Activated T-helper 1 cell treated with Interleukin-2 at 50 U/mL for 16 hours (primary cell): ENCODE measurements at places on chromosomes 3 and 15.

DNA sequence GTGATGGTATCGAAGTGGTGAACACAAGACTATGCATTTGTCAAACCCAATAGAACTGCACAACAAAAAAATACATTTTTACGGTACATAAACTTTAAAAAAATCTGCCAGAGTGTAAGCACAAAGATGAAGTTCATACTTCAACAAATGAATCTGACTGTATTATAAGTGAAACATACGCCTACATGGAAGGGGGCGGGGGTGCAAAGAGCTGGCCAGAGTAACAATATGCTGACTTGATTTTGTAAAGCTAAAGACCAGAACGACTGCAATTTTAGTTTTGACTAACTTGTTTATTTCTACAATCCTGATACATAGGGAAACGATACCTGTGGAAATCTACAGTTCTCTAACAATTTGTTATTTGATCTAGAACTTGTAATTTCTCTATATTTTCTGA, 426.0 kb downstream of the GABRG3 start:
- no peak for DNase-seq

DNA sequence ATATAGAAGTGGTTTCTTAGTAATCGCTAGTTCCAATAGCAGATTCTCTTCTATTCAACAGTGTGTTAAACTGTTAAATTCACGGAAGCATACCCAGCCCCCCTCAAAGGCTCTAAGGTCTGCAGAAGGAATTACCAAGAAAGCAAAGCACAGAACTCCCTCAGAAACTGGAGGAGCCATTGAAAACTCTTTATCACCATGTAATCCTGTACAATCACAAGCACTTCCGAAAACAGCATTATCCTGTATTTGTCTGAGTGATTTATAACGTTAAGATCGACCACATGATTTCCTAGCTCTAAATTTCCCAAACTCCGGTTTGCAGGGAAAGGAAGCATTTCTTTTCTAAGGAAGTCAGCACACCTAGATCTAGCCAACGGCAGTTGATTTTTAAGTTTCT, 20.0 kb downstream of the MYO1E start:
- no peak for DNase-seq

DNA sequence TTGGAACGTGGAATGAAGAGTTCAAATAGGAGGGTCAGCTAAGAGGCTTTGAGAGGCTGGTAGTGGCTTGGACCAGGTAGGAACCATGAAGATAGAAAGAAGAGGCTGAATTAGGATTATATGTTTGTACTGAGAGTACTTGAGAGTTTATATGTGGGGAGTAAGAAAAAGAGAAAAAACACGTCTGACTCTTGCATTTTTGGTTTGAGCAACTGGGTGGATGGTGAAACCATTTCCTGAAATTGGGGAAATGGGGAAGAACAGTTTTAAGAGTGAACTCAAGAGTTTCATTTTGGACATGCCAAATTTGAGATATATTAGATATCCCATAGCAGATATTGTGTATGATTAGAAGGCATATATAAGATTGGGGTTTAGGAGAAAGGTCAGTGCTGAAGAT, 92.9 kb upstream of the TNIK start:
- DNase-seq = no peak

GRCh38 chr3:17745301-17745700, 2.9 kb upstream of the TBC1D5 start:
- DNase-seq = no peak

GRCh38 chr3:99955773-99956562, 138.3 kb downstream of the CMSS1 start:
- DNase-seq = no peak

- no peak for DNase-seq
These were observed 27.1 kb upstream of the OSBPL11 start for GRCh38 chr3:125622381-125622791.

- DNase-seq = no peak
These were observed 261.9 kb upstream of the CTDSPL start for GRCh38 chr3:37599779-37600178.

DNA sequence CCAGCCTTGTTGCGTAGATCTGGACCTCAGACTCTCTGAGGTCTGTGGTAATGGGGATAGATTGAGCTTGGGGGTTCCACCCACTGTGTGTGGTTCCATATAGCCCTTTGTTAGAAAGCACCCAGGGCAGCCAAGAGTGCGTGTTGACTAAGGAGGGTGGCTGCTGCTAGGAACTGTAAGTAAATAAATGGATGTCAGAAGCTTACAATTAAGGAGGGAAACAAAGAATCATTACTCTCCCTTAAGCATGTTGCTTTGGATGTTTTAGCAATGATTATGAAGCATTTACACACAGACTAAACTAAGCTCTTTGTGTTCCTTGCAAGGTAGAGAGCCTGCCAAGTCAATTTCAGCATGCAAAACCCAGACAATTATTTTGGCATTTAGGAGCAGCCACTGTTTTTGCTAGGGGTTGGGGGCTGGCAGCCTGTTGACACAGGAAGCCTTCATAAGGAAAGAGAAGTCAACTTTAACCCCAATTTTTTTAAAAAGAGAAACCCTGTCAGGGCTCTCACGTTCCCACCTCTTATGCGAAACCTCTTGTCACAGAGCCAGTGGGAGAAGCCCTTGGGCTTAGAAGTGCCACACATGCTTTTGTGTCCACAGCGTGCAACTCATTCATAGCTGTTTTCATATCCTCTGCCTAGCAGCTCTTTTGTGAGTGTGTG, 127.8 kb downstream of the CMSS1 start:
- no peak for DNase-seq

- no peak for DNase-seq
These were observed 1.4 kb downstream of the XXYLT1 start for GRCh38 chr3:195269375-195270078.

DNA sequence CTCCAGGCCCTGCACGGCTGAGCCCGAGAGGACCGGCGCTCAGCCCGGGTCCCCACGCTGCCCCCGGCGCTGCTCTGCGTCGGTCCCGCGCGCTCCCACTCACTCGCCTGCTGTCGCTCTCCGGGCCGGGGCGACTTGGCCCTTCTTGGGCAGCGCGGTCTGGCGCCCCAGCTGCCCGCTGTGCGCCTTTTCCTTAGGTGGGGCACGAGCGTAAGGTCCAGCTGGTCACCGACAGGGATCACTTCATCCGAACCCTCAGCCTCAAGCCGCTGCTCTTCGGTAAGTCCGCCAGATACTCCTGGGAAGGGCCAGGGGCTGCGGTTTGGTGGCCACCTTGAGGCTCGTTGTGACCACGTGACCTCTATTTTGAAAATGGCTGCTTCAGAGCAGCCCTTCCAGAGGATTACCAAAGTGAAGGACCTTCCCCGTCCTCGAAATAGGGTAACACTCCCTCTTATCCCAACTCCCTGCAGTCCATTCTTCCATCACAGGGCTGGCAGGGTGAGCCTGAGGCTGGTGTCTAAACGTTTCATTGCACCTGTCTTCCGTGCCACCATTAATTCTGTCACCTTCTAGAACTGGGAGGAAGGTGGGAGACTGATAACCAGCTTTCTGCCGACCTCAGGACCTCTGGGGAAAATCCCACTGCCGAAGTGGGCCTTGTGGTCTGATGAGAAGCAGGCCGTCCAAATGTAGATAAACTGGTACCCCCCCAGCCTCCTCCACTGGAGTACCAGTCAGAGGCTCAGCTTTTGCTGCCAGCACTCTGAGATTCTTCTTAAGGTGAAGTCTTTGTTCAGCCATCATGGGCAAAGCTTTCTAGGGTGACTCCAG, 812 bp downstream of the P4HTM start:
- no peak for DNase-seq

DNA sequence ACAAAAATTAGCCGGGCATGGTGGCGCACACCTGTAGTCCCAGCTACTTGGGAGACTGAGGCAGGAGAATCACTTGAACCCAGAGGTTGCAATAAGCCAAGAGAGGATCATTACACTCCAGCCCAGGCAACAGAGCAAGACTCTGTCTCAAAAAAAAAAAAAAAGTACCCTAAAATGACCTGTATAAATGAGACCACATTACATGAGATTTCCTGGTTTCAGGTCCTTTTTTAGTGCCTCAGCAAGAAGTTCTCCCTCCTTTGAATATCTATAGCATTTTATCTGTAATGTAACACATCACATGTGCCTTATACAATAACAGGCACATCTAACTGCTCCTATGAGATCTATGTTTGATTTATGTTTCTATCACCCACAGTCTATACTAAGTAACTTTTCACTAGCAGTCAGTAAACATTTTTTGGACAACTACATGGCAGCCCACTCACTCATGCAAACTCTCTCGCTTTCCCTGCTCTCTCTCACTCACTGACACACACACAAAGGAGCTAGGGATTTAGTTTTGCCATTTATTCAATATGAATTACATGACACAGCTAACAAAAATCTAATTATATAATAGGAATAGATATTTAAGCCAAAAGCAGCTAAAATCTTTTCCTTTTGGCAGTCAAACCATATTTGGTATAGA, 34.1 kb downstream of the ADAM10 start:
- DNase-seq = no peak

DNA sequence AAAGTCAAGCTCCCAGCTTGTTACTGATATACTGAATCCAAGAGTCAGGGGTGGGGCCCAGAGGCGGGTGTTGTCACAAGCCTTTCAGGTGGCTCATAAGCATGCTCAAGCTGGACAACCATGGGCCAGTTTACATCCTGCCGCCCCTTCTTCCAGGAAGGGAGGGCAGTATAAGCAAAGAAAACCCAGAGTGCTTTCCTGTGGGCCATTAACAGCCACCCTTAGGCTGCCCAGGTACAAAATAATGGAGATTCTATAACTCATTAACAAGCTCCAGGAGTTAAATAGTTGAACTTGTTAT, 183.2 kb downstream of the NTRK3 start:
- no peak for DNase-seq

GRCh38 chr15:99249270-99249841, at the start of gene TTC23:
TSS of gene TTC23 (minus strand) at chr15:99249581. CDS start at chr15:99228712, 20,869 bp downstream.
- no peak for DNase-seq

GRCh38 chr3:23244324-23245041, 41.4 kb downstream of the UBE2E2 start:
- DNase-seq = no peak

DNA sequence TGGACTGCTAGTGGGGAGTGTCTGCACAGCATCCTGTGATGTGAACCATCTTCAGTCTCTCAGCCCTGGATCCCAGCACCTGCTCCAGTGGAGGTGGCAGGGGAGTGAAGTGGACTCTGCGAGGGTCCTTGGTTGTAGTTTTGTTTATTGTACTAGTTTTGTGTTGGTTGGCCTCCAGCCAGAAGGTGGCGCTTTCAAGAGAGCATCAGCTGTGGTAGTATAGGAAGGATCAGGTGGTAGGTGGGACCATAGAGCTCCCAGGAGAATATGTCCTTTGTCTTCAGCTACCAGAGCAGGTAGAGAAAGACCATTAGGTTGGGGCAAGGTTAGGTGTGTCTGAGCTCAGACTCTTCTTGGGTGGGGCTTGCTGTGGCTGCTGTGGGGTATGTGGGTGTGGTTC, 20.9 kb downstream of the NEK11 start:
- DNase-seq = no peak

- no peak for DNase-seq
These were observed 108.9 kb upstream of the BNIP2 start for GRCh38 chr15:59797756-59798604.

DNA sequence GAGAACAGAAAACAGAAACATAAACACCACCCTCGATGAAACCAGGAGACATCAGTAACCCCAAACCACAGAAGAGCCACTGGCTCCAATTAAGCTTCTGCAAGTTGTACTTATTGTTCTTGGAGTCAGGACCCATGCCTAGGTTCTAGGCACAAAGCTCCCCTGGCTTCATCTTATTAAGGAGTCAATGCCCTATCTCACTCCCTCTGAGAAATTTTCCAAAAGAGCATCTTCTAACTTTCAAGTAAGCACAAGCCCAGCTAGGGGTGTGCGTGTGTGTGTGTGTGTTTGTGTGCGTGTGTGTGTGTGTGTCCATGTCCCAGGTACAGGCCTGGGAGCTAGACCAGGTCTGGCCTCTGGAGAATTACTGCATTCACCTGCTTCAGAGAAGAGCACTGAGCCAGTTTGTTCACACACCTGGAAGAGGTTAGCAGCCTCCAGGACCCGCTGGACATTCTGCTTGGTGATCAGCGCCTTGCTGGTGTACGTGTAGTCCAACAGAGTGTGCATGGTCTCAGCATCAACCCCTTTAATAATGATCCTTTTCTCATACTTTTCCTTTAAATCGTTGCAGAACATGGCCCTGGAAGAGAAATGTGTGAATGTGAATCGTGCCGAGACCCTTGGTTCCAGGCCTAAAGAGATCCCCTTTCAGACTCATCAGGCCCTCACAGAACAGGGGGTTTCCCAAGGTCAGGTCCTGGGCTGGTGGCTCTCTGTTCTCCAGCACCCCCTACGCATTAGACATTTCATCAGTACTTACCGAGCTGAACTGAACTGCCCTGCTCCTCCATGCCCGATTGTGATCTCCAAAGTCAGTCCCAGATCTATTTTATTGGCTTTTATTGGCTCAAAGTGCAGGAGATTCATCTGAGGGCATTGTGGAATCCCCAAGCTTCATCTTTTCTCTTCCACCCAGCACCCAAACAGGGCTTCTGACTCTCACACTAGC, 27.8 kb downstream of the KLHL6 start:
- DNase-seq = no peak

GRCh38 chr3:72628065-72628464, 220.2 kb downstream of the SHQ1 start:
- DNase-seq = no peak

DNA sequence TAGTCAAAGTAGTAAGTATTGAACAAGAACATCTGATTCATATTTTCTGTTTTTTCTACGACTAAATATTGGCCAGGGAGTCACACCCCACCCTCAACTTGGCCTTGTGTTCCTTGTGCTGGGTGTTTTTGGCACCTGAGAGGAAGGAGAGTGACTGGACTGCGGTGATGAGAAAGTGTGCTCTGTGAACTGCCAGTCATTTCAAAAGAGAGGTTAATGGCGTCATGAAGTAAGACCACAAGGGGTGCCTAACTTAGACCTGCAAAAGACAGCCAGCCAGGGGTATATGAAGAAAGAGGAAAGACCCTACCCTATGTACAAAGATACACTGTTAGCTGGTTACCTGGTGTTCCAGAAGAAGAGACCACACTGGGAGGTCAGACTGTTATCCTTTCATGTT, 58.4 kb upstream of the COL8A1 start:
- DNase-seq = no peak

DNA sequence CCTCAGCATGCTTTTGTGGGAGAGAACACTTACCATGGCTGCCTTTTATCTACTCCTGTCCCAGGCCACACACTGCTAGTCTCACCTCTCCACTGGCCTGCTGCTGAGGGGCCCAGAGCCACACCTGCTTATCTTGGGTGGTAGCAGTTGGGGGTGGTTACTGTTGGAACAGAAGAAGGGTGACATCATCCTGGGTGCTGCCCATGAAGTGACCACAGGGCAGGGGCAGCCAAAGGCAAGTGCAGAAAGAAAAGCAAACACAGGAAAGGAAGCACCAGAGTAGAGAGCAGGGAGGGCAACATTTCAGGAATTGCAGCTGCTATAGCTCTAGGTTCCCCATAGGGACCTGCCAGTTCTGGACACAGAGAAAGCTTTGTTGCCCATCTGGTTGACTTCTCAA, 345.2 kb downstream of the VPS13C start:
- DNase-seq = no peak

GRCh38 chr15:88394553-88395145, 72.5 kb downstream of the MRPL46 start:
- no peak for DNase-seq

- DNase-seq = no peak
These were observed 12.8 kb downstream of the CSNK1G1 start for GRCh38 chr15:64343222-64343621.

- DNase-seq = no peak
These were observed 67.9 kb upstream of the MITF start for GRCh38 chr3:69671082-69671952.

GRCh38 chr3:124927574-124928045, 6.9 kb downstream of the MUC13 start:
- DNase-seq = no peak
